NCI-H187 treated with DMSO at 0.1 percent for 48 hours (cell line): ENCODE measurements at places on chromosomes 3 and 15.

- DNase-seq = no peak
Measured at GRCh38 chr3:132448216-132448961, 31.1 kb downstream of the DNAJC13 start.

DNA sequence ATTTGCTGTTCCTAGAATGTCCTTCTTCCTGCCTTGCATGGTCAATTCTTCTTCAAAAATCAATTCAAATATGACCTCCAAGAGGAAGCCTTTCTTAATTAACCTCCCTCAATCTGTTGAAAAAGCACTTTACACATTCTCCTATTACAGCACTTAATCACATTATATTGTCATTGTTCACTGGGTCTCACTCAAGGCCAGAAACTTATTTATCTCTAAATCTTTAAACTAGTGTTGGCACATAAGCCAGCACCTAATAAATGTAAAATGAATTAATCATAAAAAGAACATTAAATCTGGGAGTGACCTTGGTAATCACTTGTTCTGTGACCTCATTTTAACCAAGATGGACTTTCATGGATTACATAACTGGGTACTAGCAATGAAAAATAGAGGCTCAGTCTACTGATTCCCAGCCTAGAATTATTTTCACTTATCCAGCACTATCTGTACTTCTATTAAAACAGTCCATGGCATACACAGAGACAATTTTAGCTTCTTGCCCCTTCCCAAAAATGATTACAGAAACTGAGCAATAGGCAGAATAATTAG, 22.1 kb downstream of the MSL2 start:
- DNase-seq = no peak

DNA sequence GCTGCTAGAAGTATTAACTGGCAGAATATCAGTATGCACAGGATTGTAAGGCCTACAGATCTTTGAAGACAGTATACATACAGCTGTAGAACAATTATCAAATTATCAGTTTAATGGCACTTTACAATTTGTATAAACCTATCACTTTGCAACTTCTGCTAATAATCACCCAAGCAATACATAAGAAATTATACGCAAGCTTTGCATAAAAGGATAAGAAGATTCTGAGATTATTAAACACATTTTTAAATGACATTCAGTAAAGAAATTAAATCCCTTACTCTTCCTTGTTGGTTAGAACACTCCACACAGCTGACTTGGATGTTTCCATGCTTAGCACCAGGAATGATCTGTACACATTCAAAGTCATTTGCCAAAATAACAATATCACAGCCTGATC, 46.8 kb downstream of the DMXL2 start:
- DNase-seq = no peak

GRCh38 chr3:117928836-117929235, 1105.8 kb downstream of the IGSF11 start:
- no peak for DNase-seq

DNA sequence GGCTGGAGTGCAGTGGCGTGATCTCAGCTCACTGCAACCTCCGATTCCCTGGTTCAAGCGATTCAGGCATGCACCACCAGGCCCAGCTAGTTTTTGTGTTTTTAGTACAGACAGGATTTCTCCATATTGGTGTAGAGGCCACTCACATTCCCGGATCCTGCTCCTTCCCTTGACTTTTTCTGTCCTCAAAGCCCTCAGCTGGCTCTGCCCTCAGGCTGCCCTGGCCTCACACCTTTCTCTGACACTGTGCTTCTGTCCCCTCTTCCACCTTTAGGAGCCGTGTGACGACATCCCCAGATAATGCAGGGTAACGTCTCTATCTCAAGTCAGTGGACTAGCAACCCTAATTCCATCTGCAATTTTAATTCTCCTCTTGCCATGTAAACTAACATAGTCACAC, 8.6 kb upstream of the CYFIP1 start:
- DNase-seq = no peak

- peak; percentile 97 for DNase-seq
Measured at GRCh38 chr15:97168704-97169475, 791.6 kb upstream of the ARRDC4 start.
